ENCODE measurements at places on chromosomes 2 and 18.

- DNase-seq, result no peak
These were observed 702 bp downstream of the LMAN1 start for GRCh38 chr18:59358414-59358711.

DNA sequence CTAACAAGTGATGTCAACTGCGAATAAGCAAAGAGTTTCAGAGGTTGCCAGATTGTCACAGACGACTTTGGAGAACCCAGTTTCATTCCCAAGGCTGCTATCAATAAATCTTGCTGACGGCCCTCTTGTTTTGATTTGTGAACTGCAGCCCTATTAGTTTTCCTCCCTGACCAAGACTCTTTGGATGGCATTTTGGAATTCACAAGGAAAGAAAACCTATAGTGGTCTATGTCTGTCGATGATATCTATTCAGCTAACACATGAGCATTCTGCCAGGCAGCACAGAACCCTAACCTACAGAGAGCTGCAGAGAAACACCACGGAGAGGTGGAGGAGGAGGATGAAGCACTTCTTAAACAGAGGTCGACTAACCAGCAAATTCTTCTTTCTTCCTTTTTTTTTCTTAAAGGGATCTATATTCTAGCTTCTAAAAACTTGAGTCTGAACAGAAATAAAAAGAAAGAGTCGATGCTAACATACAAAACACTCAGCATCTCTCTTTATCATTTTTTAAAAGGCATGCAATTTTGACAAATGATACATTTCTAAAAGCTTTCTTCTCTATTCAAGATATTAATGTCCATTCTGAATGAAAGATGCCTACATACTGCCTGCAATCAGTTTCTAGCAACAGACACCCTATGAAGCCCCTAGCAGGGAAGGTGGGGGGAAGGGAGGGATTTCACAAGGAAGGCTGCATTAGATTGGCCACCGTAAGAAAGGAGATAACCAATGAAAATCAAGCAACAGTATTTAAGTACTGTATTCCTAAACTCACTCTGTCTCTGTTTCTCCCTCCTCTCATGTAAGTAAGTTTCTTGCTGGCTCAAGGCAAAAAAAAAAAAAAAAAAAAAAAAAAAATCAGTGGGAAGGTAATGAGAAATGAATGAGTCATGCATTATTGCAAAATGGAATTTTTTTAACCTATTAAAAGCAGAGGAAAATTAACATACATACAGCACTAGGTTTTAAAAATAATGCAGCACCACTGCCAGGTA lies 83.0 kb upstream of the CHRNA1 start:
- DNase-seq, result no peak

DNA sequence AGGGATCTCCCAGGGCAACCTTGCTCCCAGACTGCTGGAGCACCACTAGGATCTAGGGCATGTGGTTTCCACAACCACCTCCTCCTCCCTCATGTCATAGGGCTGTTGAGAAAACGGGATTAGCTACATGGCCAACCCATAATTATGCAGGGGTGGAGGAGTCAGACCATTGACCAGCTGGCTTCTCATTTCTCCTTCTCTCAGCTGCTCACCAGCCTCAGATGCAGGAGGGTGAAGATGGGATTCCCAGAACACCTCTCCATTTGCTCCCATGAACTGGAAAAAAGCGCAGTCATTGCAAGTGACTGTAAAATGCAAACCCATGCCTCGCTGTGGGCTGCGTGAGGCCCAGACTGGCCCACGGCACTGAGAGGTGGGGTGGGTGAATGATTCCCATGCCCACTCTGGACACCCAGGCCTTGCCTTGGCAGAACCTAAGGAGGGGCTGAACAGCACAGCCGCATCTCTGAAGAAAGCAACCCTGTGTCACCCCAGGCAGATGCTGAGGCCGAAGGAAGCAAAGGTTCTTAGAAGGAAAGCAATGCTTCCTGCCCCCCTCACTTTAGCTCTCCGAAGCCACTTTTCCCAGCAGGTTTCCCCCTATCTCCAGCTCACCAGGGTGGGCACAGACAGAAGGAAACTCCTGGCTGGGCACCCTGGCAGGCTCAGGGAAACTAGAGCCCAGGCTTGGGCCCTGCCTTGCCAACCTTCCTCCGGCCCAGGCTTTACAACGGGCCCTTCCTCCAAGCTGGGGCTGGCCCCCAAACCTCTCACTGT lies 69.6 kb upstream of the RTN4 start:
- no peak for DNase-seq

GRCh38 chr2:224060783-224061482 lies 21.8 kb upstream of the SERPINE2 start:
- no peak for DNase-seq

- no peak for DNase-seq
These were observed 57.6 kb upstream of the STK17B start for GRCh38 chr2:196229013-196229412.

DNA sequence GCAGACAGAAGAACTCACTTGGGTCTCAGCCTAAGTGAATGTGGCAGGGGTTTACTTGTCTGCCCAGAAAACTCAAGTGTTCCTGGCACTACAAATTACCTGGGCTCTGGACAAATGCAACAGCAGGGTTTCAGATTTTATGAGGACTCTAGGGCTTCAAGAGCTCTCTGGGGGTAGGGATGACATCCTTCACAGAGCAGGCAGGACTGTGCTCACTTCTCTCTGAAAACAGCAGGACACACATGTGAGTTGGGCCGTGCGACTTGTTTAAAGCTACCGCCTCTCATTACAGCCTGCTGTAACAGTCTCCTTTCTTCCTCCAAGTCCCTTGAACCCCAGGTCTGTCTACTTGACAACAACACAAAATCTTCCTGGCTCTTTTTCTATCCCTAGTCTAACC lies 212.6 kb downstream of the EN1 start:
- no peak for DNase-seq

DNA sequence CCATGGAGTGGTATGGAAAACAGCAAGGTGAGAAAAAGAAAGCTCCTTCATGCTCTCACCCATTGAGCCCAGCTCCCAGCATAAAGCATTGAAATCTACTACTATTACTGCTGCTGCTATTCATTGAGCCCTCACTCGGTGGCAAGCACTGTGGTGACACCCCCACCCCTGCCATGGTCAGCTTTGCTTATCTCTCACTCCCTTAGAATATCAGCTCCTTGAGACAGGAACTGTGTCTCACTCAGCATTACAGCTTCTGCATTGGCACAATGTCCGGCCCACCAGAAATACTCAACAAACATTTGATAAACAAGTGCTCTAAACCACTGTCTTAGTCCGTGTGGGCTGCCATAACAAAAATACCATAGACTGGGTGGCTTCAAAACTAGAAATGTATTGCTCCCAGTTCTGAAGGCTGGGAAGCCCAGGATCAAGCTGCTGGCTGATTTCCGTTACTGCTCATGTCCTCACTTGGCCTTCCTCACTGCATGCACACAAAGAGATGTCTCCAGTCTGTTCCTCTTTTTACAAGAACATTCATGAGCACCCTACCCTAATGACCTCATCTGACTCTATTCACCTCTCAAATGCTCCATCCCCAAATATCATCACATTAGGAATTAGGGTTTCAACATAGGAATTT lies 116.3 kb downstream of the ZBTB7C start:
- no peak for DNase-seq

GRCh38 chr2:30717081-30717650 lies 90.1 kb downstream of the CAPN13 start:
- DNase-seq, result no peak
